ENCODE measurements at places on chromosomes 12 and 14.
A peak's percentile ranks its signal among the peaks of the same experiment; 100 is the strongest.

- no peak for DNase-seq
Measured at GRCh38 chr12:121983536-121984210, 38.0 kb upstream of the BCL7A start.

- no peak for DNase-seq
Measured at GRCh38 chr14:56487090-56487667, 92.4 kb upstream of the TMEM260 start.

DNA sequence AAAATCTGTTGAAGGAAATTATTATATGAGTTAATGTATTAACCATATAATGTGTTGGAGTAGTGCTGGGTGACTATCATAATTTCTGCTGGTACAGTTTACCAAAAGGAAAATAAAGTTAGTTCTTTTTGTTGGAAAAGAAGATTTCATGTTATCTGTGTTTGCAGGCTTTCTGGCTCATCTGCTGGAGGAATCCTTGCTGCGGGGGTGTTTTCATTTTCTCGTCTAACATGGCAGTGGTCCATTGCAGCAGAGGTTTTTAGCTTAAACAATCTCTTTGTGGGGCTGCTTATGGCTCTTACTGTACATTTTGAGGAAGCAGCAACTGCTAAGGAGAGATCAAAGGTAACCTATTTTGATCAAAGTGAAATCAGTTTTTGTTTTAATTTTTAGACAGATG lies 24.1 kb downstream of the TMEM260 start:
- no peak for DNase-seq

- no peak for DNase-seq
Measured at GRCh38 chr12:7161811-7162210, 27.7 kb upstream of the PEX5 start.

GRCh38 chr14:98803196-98803595 lies 468.8 kb downstream of the BCL11B start:
- no peak for DNase-seq

- DNase-seq = no peak
Measured at GRCh38 chr14:24632336-24632735, 1.7 kb downstream of the GZMB start.

DNA sequence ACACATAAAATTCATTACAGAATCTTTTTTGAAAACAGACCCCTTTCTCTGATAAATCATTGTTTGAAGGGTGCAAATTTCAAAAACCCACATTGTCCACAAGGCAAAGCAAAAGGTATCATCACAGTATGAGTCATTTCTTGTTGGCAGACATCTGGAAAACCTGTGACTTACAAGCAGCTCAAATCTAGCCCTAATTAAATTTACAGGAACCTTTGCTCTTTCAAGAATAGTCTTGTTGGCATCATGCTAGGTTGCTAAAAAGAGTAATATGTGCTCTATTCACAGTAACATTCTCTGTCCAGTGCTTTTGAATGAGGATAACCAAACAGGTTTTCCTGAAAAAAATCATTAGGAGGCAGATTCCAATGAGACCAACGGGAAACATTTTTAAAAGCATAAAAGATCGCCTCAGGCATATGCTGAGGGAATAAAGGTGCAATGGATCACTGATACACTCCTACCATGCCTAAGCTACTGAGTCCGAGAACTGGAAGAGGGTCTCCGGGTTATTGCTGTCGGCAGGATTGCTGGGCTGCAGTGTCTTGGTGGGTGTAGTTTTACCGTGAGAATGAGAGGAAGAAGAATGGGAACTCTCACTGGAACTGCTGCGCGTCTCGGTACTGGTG lies 55.5 kb upstream of the TTC7B start:
- DNase-seq = no peak

DNA sequence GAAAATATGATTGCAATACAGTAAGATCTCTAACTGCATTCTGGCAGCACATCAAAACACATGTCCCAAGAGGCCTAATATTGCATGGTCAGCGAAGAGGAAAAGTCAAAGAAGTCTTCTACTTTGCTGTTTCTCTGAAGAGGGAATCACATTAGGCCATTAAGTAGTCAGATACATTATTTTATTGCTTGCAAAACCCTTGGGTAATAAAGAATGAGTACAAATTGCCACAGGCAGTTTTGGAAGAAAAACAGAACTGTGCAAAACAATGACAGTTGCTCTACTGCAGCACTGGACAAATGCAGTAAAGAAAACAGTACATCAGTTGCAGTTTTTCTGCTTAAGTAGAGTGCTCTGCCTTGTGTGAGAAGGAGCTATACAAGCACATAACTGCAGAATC lies 211.9 kb downstream of the MED13L start:
- DNase-seq = no peak

DNA sequence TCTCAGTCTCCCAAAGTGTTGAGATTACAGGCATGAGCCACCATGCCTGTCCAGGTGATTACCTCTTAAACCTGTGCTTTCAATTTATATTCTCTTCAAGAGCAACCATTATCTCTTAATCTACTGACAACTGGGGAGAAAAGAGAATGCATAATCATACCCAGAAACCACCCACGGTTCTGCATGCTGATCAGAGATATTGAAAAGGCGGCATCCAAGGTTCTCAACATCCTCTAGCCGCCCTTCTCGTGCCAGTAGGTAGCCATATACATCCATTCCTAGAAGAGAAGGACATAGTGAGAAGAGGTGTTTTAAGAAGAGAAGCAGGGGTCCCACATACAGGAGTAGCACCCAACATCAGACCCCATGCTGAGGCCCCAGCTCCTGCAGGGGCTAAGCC lies 20.8 kb downstream of the ANAPC7 start:
- peak; percentile 43 for DNase-seq

GRCh38 chr12:49276304-49277290 lies 11.7 kb downstream of the TUBA1C start:
- no peak for DNase-seq

DNA sequence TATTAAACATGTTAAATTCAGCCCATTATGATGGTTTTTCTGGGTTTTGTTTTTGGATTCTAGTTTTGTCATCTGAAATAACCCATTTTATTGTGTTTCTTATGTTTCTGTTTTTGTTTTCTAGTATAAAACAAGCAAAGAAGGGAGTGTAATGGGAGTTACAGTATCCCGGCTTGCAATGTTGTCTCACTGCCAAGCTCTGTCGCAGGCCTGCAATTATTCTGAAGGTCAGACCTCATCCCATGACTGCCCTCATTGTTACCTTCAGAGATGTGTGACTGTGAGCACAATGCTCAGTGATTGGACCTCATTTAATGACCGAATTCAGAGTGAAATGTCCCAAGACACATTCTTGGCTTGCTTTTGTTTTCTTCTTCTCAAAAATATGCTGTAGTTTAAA lies 73.0 kb upstream of the ATF1 start:
- DNase-seq = no peak

DNA sequence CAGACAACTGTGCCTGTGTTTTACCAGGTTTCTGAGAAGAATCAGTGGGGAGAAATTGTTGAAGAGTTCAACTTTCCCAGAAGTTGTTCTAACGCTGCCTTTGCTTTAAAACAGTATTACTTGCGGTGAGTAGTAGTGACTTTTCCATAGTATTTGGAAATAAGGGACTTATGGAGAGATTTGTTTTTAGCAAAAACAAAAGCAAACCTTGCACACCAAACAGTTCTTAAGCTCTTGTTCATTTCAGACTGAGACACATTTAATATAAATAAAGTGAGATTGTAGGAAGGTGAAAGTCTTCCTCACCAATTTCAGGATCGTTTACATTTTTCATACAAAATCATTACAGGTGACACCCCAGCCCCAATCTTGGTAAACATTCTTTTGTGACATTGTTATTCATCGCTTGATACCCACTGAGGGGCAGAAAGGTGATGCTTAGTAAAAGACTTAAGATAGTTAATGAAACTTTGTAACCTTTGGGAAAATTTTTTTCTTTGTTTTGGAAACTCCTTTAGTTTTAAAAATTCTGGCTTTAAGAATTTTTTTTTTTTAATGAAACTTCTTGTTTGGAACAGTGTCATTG lies 1.8 kb downstream of the ARID2 start:
- no peak for DNase-seq

DNA sequence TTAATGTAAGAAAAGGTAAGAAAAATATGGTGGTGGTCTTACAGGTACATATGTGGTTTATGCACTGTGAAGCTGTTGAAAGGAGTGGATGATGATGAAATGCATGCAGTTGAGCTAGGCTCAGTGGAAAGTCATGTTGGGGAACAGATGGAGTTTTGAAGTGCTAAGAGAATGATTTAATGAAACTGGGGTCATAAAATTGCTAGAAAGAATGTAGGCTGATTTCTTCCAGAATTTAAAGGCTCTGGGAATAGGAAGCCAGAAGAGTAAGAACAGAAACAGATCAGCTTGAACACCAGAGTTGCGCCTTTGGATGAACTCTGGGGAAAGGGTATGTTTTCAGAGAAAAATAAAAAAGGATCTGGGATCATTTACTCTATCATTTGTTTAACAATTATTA lies 146.5 kb downstream of the MON2 start:
- DNase-seq = no peak

GRCh38 chr14:85858634-85859033 lies 328.7 kb downstream of the FLRT2 start:
- no peak for DNase-seq

DNA sequence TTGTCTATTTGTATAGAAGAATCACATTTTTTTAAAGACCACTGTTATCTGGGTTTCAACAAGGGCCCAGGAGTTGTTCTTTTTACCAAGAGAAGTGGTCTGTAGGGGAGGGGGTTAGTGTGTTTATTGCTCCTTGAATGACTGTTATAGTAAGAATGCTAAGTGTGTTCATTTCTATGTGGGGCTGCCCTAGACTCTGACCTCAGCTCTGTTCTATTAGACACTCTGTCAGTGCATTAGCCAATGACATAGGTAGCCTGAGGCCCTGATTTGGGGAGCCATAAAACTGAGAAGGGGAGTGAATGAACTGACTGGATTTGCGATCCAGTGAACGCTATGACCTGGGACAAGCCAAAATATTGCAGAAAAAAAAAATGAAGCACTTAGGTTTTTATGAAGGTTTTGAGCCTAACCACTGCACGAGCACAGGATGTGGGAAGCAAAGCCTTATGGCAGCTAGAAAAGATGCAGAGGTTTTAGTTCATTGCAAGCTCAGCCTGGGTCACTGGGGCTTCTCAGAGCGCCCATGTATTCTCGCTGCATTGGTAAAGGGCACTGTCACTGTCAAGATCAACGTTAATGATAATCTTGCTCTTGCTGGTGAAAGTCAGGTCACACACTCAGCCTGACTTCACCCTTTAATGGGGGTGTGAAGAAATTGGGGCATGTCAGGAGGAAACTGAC lies 63.8 kb downstream of the PRKCH start:
- peak; percentile 66 for DNase-seq

DNA sequence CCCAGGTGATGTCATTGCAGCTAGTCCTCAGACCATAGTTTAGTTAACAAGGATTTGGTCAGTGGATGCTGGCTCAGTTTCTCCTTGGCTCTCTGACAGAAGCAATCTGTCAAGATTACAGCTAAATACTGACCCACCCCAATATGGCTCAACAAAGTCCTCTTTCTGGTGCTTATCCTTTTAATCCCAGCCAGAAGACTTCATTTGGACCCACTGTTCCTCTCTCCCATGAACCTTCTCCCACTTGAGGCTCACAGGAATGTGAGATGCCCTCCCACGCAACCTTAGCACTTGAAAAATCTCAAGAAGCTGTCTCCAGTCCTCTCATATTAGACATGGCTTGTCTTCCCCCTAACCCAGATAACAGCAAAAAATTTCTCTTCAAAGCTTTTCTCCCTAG lies 47.7 kb downstream of the C12orf50 start:
- no peak for DNase-seq

- no peak for DNase-seq
Measured at GRCh38 chr12:4477129-4477528, 31.5 kb upstream of the FGF6 start.

DNA sequence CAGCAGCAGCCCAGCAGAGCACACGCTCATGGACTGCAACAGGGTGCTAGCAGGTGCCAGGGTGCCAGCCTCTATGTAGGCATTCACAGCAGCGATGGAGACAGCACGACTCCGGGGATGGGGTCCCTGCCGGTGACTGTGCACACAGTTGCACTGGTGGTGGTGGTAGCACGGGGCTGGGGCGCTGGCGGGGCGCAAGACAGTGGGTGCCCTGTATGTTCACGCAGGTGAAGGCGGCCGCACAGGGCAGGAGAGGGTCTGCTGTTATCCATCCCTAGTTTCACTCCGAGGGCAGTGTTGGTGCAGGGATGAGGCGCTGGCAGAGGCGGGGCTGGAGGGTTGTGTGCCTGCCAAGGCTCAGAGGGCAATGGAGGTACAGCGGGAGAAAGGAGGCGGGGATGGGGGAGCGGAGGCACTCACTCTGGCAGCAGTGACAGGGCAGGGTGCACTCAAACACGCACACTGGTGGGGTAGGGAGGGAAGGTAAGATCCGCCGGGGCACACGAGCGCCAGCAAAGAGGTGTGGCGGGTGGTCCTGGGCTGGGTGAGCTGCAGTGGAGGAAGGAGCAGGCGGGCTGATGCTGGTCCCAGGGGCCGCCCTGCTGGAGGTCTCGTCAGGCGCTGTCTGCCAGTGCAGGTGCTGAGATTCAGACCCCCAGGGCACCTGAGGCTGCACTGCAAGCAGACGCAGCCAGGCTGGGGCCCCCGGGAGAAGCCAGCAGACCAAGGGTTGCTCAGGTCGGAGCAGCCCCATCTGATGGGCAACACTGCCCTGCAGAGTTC lies 76.7 kb downstream of the GALC start:
- DNase-seq = no peak

- DNase-seq = no peak
Measured at GRCh38 chr12:10614056-10614370, 604 bp upstream of the MAGOHB start.

GRCh38 chr12:62693376-62694050 lies 226.9 kb downstream of the MON2 start:
- DNase-seq = no peak

GRCh38 chr12:49702676-49703215 lies 4.5 kb downstream of the FMNL3 start:
- DNase-seq = no peak

DNA sequence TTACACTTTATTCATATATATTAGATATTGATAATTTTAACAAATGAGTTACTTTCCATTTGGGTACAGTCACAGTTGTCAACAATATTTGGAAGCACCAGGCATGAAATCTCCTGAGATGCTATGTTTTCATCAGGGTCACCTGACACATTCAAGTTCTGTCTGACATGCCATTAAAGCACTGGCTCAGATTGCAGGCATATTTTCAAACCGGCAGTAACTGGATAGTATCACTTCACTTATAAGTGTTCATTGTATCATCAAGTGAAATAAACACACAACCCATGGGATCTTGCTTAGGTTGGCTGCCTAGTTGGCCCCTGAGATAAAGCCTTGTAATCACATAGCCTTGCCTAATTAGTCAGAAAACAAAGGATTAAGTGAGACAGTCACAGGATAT lies 4.8 kb downstream of the IFNG start:
- DNase-seq = no peak

GRCh38 chr14:63857466-63858030 lies 4.7 kb downstream of the SYNE2 start:
- DNase-seq = peak; percentile 65

DNA sequence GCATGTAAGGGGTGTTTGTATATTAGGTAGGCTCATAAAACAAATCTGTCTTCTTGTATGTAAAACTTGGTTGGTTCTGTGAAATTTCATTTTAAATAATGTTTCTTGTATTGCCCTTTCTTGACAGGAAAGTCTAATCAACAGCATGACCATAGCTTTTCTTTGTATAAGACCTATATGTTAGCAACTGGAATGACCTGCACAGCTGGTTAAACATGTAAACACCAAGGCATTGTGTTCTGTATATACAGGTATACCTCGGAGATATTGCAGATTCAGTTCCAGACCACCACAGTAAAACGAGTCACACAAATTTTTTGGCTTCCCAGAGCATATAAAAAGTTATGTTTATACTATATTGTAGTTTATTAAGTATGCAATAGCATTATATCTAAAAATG lies 183.6 kb downstream of the ERC1 start:
- DNase-seq = no peak

- no peak for DNase-seq
Measured at GRCh38 chr12:49334226-49334625, 2.8 kb downstream of the C1QL4 start.
